ENCODE measurements at places on chromosomes 3 and 15.

DNA sequence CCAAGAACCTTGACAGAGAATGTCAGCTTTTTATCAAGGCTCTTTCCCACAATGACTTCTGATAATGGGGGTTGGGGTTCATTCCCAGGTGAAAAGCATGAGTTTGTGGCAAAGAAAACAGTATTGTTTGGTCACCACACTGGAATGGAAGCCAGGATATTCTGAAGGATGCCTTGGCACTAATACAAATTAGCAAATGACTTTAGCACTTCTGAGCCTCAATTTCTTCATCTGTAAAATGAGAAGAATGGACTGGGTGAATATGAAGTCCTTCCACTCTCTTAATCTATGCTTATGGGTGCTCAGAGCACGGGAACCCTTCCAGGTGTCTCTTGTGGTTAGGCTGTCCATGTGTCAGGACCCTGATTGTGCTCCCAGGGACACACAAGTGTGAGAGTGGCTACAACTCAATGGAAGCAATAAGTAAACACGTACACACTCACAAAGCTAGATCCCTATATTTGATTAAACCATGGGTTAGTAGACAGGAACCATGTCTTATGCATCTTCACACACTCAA is 21.4 kb downstream of the RAB27A start:
- no peak for DNase-seq

DNA sequence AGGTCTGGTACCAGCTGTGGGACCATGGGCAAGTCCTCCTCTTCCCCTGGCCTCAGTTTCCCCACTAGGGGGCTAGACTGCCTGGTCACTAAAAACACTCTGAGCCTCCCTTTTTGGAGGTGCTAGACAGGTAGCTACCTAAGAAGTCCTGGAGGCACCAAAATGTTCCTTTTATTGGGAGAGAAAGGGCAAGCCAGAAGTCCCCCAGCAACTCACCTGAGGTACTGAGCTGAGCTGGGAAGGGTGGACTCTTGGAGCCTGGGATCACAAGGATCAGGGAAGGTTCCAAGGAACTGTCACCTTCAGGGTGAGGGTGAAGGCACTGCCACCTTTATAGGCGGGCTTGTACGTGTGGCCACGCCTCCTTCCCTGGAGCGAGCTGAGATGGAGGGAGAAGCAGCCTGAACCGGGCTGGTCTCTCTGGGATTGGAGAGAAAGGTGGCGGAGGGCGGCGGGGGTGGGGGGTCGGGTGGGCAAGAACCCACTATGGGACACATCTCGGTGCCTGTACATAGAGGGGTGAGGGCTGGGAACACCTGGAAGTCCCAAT is at the start of gene CYP1A1:
Gene CYP1A1 (minus strand): TSS at position 304 of the 550 bp plus-strand sequence. CDS start 2,431 bp downstream, outside the sequence.
- no peak for DNase-seq

- no peak for DNase-seq
Measured at GRCh38 chr3:39189959-39190269, 2.5 kb downstream of the XIRP1 start.

DNA sequence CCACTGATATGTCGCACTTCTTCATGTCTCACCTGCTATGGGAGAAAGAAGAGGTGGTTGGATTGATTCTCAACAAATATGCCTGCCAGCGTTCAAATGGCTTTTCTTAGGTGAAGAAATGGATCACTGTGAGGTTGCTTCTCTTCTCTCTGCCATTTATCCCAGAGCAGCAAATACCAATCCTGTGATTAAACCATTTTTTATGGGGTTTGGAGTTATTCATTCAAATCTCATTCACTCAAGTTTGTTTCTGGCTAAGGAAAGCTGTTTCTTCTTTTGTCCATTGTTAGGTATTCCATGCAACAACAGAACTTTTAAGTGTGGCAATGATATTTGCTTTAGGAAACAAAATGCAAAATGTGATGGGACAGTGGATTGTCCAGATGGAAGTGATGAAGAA is 12.2 kb upstream of the C3orf52 start:
- DNase-seq, result no peak

GRCh38 chr3:99857278-99857677 is 39.6 kb downstream of the CMSS1 start:
- DNase-seq, result no peak

DNA sequence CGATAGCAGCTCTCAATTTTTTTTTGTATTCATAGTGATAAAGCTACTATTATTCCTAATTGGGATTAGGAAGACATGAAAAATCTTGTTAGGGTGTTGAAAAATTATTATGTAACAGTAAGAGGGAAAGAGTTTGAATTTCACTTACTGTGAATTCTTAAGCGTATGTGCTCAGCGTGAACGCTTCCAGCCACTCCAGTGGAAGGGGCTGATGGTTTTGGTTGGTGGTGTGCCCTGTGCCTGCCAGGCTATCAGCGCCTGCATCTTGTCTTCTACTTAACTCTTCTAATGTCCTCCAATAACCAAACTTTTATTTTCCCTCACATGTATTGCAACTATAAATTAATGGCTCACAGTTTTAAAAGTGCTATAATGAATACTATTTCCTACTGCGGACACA is 22.5 kb downstream of the CDIN1 start:
- DNase-seq, result no peak

GRCh38 chr15:40368719-40369473 is 10.9 kb downstream of the DISP2 start:
- DNase-seq, result no peak

- no peak for DNase-seq
Measured at GRCh38 chr15:96270581-96271172, 59.8 kb upstream of the NR2F2 start.

DNA sequence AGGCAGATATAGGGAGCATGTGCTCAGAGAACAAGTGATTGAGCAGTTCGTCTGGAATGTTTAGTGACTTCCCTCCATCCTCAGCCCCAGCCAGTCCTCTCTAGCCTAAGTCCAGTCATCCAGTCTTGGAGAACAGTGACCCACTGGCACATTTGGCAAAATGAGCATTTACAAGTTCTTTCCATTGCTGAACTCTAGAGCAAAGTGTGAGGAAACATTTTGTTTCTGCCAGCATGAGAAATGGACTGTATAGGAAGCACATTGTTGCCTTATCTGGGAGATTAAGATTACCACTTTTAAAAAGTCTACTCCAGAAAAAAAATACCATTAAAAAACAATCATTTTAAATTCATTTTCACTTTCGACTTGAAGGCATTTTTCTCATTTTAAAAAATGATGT is 353.6 kb downstream of the SHQ1 start:
- no peak for DNase-seq

- no peak for DNase-seq
Measured at GRCh38 chr15:96150254-96150653, 180.2 kb upstream of the NR2F2 start.

GRCh38 chr3:155488671-155489070 is 195.2 kb upstream of the STRIT1 start:
- DNase-seq, result no peak

- no peak for DNase-seq
Measured at GRCh38 chr3:122066331-122067213, 11.4 kb downstream of the CD86 start.

GRCh38 chr3:31213869-31214486 is 318.7 kb upstream of the STT3B start:
- no peak for DNase-seq

DNA sequence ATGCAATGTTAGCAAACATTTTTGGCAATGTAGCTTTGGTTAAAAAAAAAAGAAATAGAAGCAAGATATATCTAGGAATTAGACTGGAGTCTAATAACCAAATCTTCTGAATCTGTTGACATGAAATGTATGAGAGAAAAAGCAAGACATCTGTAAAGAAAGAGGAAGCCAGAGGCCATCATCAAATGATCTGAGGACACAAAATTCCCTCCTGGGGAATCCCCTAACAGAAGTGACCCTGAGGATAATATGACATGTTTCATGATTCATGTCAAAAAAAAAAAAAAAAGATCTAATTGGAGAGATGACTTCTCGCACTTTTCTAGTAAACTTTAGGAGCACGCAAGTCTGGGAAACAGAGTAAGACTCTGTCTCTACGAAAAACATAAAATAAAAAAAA is 70.9 kb downstream of the IMPG2 start:
- no peak for DNase-seq

DNA sequence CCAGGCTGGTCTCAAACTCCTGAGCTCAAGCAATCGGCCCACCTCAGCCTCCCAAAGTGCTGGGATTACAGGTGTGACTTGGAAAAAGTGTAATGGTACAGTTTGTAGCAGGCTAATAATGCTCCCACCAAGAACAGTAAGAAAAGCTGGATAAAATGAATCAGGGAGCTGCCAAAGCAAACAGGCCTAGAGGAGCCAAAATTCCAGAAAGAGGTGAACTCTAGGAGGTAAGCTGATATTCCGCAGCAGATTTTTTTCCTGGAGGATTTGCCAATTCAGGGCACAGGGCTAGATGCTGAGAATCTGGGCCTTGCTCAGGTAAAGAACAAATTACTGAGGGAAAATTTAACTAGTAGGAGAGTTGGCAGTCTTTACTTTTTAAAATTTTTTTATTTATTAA is 11.0 kb upstream of the PCYT1A start:
- no peak for DNase-seq

DNA sequence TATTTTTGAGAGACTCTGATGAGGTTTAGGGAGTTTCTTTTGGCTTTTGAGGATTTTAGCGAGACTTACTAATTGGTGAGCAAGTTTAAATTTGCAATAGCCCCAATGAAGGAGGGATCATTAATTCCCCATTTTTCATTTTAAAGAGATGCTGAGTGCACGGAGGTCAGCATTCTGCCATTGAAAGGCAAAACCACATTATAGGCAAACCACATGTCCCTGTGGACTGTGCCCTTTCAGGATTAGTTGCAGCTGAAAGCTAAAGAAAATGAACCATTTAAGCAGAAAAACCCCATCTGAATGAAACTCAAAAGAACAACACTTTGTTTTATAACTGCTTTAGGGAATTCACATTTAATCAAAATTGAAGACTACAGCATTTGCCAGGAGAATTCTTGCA is 246.5 kb downstream of the PDZRN3 start:
- no peak for DNase-seq

DNA sequence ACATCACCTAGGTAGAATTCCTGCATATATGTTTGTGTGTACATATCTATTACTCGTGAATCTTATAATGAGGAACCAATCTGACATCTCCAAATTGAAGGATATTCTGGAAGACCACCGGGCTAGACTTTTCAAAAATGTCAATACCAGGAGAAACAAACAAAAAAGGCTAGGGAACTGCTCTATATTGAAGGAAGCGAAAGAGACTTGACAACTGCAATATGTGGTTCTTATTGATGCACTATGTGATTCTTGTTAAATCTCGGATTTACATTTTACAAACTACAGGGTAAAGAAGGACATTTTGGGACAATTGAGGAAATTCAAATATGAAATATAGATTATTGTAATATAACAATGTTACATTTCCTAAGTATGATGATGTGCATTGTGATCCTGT is 137.5 kb upstream of the CCDC54 start:
- no peak for DNase-seq

GRCh38 chr15:40428185-40428584 is 12.6 kb upstream of the BAHD1 start:
- DNase-seq, result no peak

DNA sequence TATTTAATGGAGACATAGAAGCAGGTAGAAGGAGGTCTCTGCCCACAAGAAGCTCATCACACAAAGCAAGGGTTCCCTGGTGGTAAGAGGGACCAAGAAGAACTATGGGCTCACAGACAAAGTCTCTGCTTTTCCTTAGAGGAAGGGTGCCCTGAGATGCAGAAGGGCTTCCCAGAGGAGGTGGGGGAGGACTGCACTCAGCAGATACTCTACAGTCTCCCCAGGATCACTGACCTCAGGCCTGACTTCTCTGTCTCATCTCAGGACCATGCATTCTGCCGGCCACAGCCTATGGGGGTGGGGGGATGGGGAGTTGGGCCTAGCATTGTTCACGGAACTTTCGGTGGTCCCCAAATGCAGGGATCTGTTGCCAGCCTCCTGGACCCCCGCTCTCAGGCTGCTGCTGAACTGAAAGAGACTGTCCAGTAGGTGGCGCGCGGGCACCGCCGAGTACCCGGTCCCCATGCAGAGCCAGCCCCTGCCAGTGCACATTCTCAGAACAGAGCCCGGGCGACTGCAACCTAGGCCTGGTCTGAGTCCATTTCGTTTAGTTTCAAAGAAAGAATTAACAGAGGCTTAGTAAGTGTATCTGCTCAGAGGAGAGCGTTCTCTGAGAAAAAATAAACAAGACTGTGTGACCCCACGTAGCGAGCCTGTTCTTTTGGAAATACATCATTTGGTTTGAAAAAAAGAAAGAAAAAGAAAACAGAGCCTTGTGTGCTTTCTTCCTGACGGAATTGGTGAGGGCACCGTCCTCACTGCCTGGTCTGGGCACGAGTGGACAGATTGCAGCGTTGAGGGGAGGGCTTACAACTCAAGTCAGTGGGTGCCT is 74.1 kb downstream of the LRTM1 start:
- peak; percentile 93 for DNase-seq

- DNase-seq, result peak; percentile 77
Measured at GRCh38 chr15:84595660-84596059, 5.1 kb upstream of the ZSCAN2 start.

- no peak for DNase-seq
Measured at GRCh38 chr3:128050597-128050996, 1.6 kb upstream of the SEC61A1 start.

DNA sequence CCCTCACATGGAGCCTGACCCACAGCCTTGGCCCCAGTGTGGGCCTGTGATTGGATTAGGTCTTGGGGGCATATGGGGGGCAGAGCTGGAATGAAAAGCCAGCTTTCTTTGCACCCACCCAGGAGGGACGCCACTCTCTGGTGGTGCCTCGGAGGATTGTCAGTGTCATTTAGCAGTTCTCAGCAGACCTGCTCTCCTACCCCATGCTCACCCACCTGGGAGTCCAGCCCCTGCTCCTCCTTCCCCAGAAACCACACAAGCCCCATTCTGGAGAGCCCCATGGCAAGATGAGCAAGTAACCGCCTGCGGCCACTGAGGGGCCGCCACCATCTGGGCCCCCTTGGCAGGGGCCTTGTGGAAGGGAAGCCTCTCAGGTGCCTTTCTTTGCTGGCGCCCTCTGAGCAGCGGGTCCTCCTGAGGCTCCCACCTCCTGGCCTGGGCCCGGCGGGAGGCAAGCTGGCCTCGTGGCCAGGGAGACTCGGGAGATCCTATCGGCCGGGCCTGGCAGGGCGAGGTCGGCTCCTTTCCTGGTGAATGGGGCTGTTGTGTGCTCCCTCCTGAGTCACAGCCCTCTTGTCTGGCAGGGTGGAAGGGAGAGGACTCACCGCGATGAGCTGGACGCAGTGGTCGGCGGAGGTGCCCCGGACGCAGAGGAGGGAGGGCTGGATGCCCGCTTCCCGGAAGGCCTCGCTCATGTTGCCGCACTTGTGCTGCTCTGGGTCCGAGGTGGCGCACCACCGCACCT is 2.3 kb downstream of the MELTF start:
- no peak for DNase-seq

DNA sequence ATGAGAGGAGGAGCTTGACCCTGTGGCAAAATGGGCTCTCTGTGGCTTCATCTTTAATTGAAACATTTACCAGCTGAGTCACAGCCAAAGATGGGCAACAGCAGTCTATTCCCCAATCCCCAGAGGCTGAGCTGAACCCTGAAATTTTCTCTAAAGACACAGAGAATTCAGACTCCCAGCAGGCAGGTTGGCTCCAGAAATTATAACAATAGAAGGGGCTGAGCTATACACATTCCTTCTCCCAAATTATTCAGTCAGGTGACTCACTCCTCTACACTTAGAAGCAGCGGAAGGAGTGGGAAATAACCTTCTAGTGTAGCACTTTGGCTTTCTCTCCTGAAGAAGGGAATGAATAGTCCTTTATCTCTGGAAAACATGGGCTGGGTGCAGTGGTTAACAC is 264.3 kb upstream of the ARHGEF26 start:
- no peak for DNase-seq

Data from posterior vena cava (tissue), 2 donors.